ENCODE measurements at places on chromosomes 11 and 22. TPM values are rescaled to one million over a fixed set of nuclear protein-coding genes. Genes with fewer than 3 reads are reported as not detected.
A peak's percentile ranks its signal among the peaks of the same experiment; 100 is the strongest.

FGF19 gene
- not detected for total RNA-seq

ACTN3 gene
- total RNA-seq: 0.13 TPM

SCGB1C1 gene
- total RNA-seq: not detected

METTL15 gene
- 11.4 TPM for total RNA-seq

MTA2 gene
- total RNA-seq: 163 TPM

CHST1 gene
- total RNA-seq: not detected

ACCS gene
- total RNA-seq: 38.0 TPM

CNTN5 gene
- total RNA-seq: not detected

OR8D1 gene
- not detected for total RNA-seq

MRPL23 gene
- total RNA-seq: 123 TPM

F2 gene
- 0.64 TPM for total RNA-seq

GRCh38 chr22:46661221-46661851 lies 41.1 kb downstream of the GRAMD4 start:
- DNase-seq: no peak

DNA sequence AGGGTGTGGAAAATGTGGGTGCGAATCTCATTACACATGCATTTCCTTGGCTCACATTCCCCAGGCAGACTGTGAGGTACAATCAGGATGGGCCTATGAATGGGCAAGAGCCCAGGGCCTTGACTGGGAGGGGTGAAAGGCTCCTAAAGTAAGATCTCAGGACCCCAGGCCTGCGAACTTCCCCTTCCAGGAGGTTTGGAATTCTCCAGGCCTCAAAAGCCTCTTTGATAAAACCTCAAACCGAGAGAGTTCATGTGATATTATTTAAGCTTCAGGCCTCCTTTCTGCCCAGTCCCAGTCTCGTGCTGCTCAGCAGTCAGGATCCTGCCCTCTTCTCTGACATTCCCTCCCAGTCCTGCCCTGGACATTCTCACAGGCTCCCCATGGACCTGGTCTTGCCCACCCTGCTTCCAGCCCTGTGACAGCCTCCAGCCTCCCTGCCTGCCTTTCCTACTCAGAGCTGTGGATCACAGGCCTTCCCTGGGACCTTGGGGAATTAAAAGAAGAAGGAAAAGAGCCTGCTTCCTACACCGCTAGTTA lies 37.3 kb upstream of the TEAD1 start:
- no peak for DNase-seq

GRCh38 chr11:121933294-121933693 lies 182.7 kb downstream of the BLID start:
- DNase-seq: no peak

DNA sequence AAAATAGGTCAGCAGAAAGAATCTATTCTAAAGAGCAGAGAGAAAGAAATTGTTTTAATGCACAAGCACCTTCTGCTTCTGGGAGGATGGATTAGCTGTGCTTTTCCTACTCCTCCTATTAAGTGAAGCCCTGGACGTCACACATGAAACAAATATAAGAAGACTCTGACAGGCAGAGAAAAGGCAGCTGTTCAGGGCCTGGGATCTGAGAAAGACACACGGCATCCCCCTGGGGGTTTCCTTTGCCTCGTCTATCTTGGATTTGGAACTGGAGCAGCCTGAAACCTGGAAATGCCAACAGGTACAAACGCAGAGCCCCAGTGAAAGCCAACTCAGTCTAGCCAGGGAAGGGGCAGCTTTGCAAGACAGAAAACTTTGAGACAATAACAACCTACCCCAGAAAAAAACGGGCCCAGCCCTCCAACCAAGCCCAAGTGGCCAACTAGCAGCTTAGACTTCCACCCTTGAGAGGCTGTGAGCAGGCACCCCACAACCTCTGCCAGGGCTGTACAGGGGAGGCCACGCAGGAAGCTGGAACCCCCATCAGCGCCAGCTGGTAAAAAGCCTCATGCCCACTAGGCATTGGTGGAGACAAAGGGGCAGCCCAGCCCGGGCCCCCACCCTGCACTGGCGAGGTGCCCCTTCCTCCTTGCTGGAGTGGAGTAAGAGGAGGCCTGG lies 7.3 kb downstream of the CERK start:
- DNase-seq: no peak

DNA sequence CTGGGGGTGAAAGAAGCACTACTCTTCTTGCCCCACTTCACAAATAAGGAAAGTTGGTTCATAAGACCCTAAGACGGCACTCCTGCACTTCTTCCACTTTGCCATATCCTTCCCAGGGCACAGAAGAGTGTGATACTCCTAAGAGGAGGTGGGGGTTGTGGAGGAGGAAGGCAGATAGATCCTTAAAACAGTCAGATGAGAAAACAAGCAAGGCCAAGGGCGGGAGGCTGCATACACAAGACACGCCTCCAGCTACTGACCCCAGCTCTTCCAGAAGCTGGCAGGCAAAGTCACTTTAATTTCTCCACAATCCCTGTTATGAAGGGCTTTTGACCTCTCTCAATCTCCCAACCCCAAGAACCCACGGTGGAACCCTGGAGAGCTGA lies 1.6 kb upstream of the CHRM4 start:
- no peak for DNase-seq

DNA sequence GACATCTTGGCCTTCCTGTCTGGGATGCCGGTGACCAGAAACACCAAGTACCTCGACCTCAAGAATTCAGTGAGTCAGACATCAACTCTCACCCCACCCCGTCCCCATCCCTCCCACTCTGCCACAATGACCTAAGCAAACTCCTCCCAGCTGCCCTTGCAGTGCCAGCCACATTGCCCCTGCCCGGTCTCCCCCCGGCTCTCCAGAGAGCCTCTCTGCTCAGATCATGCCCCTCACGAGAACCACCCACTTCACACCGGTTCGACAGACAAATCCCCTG lies 23.6 kb upstream of the MYRF start:
- DNase-seq: no peak

DNA sequence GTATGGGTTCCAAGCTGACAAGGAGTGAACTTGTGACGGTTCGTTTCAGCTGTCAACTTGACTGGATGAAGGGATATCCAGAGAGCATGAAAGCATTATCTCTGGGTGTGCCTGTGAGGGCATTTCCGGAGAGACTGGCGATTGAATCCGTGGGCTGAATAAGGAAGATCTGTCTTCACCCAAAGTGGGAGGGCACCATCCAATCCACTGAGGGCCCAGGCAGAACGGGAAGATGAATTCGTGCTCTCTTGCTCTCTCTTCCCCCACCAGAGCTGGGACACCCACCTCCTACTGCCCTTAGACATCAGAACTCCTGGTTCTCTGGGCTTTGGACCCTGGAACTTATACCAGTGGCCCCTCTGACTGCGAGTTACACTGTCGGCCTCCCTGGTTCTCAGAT lies 15.5 kb upstream of the CD81 start:
- no peak for DNase-seq

GRCh38 chr11:72750556-72751115 lies 1.6 kb downstream of the ARAP1 start:
- DNase-seq: no peak

- DNase-seq: no peak
Measured at GRCh38 chr11:22725079-22725478, 58.7 kb downstream of the GAS2 start.

DNA sequence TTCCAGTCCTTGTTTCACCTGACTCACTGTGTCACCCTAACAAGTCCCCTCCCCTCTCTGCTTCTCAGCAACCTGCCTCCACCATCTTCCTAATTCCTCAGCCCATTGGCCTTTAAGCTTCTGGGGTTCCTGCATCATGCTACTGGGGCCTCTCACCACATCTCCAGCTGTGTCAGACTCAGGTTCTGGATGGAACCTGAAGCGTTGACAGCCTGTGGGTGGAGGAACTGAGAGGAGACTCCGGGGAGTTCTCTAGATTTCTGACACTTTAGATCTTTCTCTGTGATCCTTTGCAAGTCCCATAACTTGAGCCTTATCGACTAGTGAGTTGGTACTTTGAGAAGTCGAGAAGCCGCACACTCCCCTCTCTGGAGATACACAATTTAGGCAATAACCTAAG lies 11.6 kb upstream of the SLC5A1 start:
- DNase-seq: no peak

GRCh38 chr22:46620588-46621242 lies 529 bp downstream of the GRAMD4 start:
- no peak for DNase-seq

GRCh38 chr11:94583213-94583865 lies 16.2 kb downstream of the PIWIL4 start:
- DNase-seq: no peak

- no peak for DNase-seq
Measured at GRCh38 chr22:45262931-45263462, 21.8 kb upstream of the UPK3A start.

- DNase-seq: no peak
Measured at GRCh38 chr11:69443968-69444364, 37.5 kb upstream of the LINC01488 start.

DNA sequence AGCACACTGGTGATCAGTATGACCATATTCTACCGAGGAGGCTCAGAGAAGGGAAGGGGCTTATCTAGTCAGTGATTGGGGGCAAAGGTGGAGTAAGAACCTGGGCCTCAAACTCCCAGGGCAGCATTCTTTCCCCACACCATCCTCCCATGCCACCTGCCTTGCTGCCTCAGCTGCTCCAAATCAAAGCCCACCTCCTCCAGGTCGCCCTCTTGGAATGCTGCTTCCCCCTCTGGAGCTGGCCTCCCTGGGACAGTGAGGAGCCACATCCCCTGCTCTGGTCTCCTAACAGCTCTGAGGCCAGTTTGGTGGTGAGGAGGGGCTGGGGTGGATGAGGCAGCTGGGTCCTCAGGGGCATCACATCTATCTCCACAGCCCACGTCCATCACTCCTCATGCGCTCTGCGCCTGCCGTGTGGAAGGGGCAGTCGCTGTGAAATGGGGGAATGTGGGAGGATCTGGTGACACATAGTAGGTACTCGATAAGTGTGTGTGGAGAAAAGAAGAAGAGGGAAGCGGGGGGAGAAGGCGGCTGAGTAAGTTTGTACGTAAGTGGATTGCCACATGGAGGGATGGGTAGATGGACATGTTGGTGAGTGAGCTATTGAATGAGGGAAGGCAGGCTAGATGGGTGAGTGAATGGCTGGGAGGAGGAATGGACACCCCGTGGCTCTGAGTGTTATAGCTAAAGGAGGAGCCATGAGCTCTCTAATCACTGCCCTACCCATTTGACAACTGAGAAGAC lies 16.1 kb upstream of the ARHGEF17 start:
- DNase-seq: no peak

DNA sequence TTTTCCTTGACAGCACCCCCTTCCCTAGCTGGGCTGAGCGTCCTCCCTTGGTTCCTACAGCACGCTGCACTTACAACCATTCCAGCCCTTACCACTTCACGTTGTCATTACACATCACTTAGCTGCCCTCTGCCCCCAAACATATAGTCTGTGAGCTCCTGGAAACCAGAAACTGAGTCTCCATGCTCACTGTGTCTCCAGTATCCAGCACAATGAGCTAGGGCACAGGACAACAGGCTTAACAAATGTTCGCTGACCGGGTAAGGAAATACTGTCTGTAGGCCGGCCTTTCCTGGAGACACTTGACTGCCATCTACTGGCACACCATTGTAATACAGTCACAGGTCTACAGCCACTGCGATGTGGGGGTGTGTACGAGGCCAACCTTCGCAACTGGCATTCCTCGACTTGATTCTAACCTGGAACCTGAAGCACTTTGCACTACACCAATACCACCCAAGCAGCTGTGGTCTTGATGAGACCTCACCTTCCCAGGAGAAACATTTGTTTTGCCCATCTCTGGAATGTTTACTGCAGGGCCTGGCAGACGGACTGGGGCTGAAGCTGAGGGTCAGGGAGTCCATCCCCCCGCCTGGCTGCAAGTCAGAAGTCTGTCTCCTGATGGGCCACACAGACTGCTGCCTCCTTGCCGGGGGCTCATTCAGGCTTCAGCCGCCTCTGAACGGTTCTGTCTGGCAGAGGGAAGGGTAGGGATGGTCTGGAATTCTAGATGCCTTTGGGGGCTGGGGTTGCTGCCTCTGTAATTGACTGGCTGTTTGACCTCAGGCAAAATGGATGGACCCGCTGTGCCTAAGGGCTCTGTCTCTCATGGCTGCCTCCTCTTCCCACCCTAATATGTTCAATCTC lies 72.0 kb downstream of the SYN3 start:
- peak; percentile 33 for DNase-seq

- DNase-seq: no peak
Measured at GRCh38 chr11:19117760-19118097, 761 bp downstream of the ZDHHC13 start.

DNA sequence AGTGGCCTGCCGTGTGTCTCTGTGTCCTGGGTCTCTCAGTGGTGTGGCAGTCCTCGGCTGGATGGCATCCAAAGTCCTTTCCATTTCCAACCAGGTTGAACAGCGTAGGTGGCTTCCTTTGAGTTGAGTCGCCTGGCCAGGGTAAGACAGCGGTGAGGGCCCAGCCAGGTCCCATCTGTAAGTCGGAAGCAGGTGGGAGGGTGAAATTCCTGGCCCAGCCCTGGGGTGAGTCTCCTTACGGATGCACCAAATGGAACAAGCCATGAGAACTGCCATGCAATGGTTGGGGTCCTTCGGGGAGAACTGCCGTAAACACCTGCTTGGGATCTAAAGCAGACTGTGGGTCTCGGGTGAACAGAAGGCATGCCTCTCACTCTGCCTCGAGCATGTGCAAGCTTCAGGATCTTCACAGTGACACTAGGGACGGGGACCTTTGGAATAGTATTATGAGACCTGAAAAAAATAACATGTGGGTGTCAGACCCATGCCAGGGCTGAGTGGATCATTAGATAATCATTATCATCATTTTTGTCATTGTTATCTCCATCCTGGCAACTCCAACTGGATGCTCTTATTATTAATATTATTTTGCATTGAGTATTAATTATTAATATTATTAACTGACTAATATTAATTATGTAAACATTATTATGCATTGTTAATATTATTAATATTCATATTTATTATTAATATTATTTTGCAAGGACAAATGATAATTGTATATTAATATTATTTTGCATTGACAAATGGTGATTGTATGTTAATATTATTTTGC lies 57.7 kb upstream of the LINC01488 start:
- DNase-seq: no peak

DNA sequence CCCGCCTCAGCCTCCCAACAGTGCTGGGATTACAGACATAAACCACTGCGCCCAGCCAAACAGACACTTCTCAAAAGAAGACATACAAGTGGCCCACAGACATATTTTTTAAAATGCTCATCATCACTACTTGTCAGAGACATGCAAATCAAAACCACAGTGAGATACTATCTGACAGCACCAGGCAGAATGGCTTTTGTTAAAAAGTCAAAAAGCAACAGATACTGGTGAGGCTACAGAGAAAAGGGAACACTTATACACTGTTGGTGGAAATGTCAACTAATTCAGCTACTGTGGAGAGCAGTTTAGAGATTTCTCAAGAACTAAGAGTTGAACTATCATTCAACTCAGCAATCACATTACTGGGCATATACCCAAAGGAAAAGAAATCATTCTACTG lies 67.0 kb downstream of the ARHGAP20 start:
- DNase-seq: no peak

- no peak for DNase-seq
Measured at GRCh38 chr22:39314251-39314971, 5.0 kb downstream of the RPL3 start.
